ENCODE measurements at places on chromosomes 12 and 14.

GRCh38 chr12:83796531-83796930 is 1109.8 kb downstream of the TMTC2 start:
- no peak for DNase-seq

- DNase-seq: no peak
Observed at GRCh38 chr12:109948368-109948767, 47.8 kb downstream of the GIT2 start.

DNA sequence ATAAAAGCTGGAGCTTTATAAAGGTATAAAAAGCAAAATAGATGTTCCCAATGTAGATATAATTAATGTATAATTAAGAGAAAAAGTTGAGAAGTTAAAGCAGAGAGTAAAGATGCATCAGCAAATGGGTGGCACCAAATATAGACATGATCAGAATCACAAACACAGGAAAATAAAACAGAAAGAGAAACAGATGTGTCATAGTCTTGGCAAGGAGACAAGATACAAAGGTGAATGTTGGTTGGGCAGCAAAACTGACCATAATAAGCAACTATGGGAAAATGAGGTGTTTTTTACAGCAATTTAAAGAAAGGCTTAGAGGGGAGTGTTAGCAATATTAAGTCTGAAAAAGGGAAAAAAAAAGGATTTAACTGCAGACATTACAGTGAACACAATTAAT is 135.4 kb upstream of the CLEC14A start:
- DNase-seq: no peak

DNA sequence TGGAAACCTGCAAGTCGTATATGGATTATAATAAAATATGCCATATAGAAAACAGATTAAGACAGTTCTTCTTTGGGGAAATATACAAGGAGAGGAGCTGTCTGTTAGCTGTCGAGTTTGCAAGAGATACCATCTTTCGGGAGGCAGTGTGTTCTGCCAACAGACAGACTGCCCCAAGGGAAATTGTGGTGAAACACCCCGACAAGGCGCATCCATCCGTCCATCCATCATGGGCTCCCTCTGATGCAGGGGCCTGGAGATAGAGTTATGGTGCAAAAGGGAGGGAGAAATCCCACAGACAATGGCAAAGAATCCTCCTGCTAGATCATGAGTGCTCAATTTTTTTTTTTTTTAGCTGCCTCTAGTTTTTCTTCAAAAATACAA is 156.3 kb downstream of the DPF3 start:
- no peak for DNase-seq

DNA sequence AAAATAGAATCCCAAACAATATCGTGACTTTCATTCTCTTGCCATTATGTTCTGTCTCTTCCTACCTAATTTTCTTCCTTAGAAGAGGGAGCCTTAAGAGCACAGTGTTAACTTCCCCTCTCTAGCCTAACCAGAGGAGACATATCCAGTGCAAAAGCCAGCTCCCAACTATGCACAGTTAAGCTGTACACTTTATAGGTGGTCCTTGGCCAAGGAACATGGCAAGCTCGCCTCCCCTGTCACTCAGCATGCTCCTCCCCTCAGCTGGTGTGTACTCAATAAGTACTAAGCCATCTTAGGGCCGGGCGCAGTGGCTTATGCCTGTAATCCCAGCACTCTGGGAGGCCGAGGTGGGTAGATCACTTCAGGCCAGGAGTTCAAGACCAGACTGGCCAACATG is 255.1 kb upstream of the TMPO start:
- DNase-seq: no peak

- DNase-seq: peak; percentile 65
Observed at GRCh38 chr12:64679487-64680001, 69.2 kb downstream of the RASSF3 start.

GRCh38 chr12:126676434-126676833 is 1590.5 kb upstream of the TMEM132C start:
- no peak for DNase-seq

DNA sequence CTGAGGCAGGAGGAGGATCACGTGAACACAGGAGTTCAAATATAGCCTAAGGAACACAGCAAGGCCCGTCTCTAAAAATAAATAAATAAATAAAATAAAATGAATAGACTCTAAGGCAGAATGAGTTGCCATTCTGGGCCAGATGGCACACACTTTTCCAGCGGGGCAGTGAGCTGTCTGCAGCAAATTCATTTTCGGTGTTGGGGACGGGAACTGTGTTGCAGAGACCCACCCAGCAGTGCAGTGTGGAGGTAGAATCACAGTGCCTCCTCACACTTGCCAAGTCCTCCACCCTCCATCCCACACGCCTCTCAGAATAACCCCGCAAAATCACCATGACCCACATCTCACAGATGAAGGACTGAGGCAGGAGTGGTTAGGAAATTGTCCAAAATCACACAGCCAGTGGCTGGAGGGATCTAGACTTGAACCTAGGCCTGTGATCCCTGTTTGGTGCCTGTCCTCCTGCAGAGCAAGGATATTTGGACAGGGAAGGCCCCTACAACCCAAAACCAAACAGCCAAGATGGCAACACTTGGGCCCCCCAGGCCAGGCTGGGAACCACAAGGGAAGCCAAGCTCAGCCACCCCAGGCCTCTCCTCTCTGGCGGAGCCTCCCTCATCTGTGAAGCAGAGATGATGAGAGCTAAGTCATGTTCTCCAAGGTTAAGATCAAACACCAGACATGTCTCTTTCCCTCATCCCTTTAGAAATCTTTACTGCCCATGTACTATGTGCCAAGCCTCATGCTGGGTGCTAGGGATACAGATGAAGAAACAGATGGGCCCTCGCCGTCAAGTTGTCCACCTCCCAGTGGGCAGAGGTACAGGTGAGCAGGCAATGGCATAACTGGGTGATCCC is 152.7 kb downstream of the DPF3 start:
- DNase-seq: no peak

DNA sequence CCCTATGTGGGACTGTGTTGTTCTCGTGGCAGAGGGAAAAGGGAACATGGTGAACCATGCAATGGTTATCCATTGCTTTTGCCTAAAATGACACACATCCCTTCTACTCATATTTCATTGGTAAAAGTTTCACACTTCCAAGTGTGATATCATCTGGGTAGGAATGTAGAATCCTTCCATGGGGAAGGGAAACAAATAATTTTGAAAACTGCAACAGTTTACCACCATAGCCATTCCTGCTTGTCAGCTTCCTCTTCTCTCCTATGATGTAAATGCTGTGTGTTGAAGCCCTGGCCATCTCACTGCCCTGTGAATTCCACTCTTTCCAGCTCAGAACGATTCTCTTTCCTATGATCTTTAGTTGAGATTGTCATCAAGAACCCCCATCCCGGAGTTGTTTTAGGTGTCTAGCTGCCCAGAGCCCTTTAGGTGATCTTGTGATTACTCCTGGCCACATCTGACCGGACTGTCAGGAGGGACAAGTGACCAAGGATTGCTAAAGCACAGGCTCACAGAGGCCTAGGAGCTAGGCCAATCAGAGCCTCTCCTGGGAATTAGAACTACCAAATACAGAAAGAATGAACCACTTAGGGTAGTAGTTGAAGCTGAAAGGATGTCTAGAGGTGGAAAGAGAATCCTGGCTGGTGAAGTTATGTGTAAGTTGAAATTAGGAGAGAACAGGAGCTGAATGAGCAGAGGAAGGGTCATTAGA is 84.6 kb downstream of the VCPKMT start:
- DNase-seq: no peak

- no peak for DNase-seq
Observed at GRCh38 chr14:104784846-104785707, 10.5 kb downstream of the AKT1 start.

- DNase-seq: no peak
Observed at GRCh38 chr14:36996857-36997590, 175.4 kb downstream of the SLC25A21 start.

DNA sequence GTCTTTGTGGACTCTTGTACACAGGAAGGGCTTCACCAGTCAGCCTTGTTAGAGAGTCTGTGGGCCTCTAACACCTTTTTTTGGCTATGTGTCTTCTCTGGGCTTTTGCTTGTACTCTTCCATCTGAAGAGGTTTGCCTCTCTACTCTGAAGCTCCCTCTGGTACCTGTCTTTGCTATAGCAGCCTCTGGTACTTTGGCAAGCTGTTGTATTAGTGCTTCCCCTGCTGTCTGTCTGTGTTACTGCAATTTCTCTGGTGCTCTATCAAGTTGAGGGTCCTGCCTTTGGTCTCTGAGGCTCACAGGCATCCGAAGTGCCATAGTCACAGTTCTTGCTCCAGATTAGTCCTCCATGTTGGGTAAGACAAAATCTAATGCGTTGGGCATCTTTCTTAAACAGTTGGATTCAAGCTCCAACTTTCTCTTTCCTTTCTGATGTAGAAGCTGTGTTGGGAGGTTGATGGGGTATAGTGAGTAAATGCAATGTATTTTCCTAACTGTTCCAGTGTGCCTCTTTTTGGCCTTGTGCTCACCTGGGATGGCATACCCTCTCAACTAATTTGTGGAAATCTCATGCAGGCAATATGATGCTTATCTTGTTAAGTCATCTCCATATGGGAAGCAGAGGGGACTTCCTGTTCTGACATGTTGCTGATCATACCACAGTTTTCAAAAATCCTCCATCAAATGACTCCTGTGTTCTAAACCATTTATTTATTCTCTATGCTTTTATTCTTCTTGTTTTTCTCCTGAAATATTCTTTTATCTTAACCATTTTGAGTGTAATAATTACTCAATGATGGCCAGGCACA is 88.8 kb downstream of the ATF7IP start:
- peak; percentile 42 for DNase-seq

- DNase-seq: no peak
Observed at GRCh38 chr12:49947593-49948226, 2.8 kb upstream of the AQP2 start.

GRCh38 chr12:27013611-27014084 is 536 bp downstream of the TM7SF3 start:
- DNase-seq: peak; percentile 19
